ENCODE measurements at places on chromosomes 11 and 22.

DNA sequence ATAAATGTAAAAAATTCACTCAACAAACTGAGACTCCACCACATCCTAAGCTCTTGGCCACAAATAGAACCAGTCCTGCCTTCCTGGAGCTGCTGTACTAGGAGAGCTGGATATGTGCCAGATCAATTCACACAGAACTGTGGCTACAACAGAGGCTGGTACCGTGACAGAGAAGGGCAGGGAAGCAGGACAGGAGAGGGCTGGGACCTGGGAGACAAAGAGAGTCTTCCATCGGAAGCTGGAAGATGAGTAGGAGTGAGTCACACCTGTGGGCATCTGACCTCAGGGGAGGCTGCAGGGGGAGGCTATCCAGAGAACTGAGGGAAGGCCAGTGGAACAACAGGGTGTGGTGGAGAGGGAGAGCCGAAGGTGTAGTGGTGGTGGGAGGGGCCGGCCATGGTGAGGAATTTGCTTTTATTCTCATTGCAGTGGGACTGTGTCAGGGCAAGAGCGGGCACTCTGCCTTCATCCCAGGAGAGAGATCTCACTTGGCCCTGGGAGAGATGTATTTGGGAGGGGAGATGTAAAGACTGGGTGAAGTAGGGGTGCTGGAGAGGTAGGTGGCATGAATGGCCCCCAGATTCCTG, 1.9 kb upstream of the LTBP3 start:
- peak; percentile 37 for DNase-seq

GRCh38 chr22:45262931-45263462, 21.8 kb upstream of the UPK3A start:
- DNase-seq, result no peak

DNA sequence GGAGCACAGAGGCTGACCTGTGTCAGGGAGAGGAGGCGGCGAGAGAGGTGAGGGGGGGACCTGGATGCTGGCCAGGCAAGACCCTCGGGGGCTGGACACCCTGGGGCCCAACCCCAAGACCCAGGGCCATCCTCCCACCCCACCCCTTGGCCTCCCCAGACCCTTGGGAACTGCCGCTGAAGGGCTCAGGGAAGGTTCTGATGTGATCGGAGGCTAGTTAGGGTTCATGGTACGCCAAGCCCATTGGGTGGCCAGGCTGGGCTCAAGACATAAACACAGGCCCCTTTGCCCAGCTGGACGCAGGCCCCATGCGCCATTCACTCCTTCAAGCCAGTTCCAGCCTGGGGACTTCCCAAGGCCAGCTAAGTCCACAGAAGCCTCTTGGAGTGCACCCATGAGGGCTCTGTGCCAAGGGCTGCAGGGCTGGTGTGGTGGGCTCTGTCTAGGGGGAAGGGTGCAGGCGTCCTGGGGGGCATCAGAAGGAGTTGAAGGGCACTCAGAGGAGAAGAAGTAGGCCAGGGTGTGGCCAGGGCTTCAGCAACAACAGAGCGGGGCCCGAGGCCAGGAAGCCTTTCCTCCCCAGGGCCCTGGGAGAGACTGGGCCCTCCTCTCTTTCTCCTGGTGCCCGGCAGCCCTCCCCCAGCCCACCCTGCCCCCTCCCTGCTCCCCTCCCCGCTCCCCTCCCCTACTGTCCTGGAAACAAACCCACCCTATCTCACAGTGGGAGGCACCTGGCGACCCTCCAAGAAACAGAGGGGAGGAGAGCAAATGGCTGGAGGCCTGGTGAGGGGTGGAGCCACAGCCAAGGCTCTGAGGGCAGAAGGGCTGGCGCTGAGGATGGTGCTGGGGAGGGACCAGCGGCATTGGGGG, 12.9 kb downstream of the TSPAN32 start:
- peak; percentile 72 for DNase-seq

- DNase-seq, result no peak
Observed at GRCh38 chr11:124941703-124942102, 5.9 kb upstream of the HEPACAM start.

GRCh38 chr22:39524753-39525657, 4.6 kb downstream of the ATF4 start:
- no peak for DNase-seq

- no peak for DNase-seq
Observed at GRCh38 chr11:132999031-132999430, 533.3 kb downstream of the OPCML start.

GRCh38 chr22:41023299-41023623, 69.1 kb upstream of the EP300 start:
- DNase-seq, result no peak

GRCh38 chr11:72328366-72329224, 84.6 kb upstream of the PHOX2A start:
- DNase-seq, result no peak

GRCh38 chr11:18013790-18014507, 1.1 kb upstream of the SERGEF start:
- DNase-seq, result no peak

- peak; percentile 46 for DNase-seq
Observed at GRCh38 chr11:36385121-36385970, 89.3 kb downstream of the PRR5L start.

- DNase-seq, result no peak
Observed at GRCh38 chr11:13463779-13464290, 813 bp upstream of the BTBD10 start.

DNA sequence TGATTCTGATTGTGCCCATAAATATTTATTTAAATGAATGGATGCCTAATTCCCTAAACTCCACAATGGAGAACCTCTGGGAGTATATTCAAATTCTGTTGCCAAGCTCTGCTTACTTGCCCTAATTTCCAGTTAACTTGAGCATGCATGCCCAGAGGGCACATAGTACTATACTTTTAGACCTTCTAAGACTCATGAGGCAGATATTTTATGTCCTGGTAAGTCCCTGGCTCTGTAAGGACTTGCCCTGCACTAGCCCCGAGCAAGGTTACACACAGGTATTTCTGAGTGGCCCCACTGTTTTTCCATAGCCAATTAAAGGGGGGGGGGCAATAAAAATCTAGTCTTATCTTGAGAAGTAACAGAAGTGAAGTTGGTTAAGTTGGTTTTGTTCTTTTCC, 21.1 kb upstream of the CAPRIN1 start:
- no peak for DNase-seq

- no peak for DNase-seq
Observed at GRCh38 chr11:827146-827896, 398 bp upstream of the CRACR2B start.

DNA sequence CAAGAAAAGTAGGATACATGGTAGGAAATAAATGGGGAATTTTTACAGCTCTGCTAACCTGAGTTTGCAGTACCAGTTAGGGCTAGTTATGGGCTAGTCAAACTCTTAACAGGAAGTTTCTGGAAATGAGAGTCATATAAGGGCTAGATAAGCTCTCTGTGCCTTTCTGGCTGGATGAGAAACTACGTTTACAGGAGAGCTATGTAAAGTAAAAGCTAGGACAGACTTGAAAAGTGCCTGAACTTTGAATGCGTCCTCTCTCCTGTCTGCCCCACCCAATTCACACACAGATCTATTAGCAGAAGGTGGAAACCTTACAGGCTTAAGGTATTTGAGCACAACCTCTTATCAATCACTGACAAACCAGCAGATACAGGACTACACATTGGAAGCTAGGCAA, 167.1 kb downstream of the SNX19 start:
- no peak for DNase-seq

GRCh38 chr22:36223504-36223903, 15.8 kb downstream of the APOL2 start:
- DNase-seq, result no peak

GRCh38 chr11:106302416-106302815, 225.0 kb downstream of the AASDHPPT start:
- DNase-seq, result no peak

GRCh38 chr11:909406-909805, 1.2 kb downstream of the CHID1 start:
- no peak for DNase-seq

- peak; percentile 59 for DNase-seq
Observed at GRCh38 chr11:120285256-120285655, 39.8 kb upstream of the TLCD5 start.

- DNase-seq, result peak; percentile 81
Observed at GRCh38 chr11:36258730-36259360, 30.4 kb downstream of the COMMD9 start.

GRCh38 chr11:10413268-10413667, 41.8 kb upstream of the AMPD3 start:
- DNase-seq, result no peak

DNA sequence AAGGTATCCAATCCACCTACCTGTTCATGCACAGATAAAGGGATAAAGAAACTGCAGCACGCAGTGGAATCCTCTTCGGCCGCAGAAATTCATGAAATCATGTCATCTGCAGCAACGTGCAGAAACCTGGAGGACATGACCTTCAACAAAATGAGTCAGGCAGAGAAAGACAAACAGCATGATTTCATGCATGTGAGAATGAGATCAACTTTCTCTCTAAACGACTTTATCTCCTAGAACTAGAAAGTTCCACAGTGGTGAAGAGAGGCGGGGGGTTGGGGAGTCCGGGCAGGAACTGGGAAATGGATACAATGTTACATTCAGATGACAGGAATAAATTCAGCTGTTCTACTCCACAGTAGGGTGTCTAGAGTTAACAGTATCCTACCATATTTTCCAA, 9.9 kb downstream of the RGL4 start:
- no peak for DNase-seq

DNA sequence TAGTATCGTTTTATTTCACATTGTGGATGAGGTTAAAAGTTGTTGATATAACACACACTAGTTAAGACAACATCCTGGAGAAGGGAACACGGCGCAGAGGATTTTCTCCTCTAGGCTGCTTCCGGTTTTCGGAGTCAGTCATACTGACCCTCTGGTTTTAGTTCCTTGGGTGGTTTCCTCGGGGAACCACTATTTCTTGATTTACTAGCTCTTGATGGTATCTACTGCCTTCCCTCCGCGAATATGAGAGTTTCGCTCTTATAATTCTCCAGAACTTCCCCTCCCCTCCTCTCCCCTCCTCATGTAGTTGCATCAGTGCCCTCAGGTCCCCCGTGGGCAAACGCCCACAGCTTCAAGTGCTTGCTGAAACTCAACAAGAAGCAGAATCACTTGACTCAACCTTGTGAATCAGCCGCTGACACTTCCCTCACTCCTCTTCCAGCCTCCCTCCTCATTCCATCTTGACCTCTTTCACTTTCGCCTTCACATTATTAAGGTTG, 15.9 kb upstream of the APOBEC3A start:
- no peak for DNase-seq

GRCh38 chr22:29741926-29742325, 22.1 kb downstream of the CABP7 start:
- no peak for DNase-seq

DNA sequence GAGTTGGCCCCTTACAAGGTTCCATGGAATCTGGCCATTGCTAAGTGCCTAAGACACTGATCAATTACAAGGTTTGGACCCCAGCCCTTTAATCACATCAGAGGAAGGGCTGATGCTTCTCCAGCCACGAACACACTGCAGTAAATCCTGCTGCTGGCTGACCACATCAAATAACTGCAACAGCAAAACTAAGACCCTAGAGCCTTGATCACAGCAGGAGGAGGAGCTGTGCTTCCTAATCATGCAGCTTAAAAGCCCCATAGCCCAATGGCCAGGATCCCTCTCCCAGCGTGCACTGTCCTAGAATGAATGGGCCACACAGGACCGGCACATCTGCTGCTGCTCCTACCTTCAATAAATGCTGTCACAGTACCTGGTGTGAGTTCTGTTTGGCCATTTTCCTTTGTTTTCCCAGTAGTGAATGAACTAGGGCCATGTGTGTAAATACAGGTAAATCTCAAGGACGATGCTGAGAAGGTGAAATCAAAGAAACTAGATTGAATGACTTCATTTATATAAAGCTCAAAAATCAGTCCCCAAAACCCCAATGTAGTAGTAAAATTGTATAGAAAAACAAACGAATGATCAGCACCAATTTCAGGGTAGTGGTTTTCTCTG, 12.7 kb downstream of the ZP1 start:
- DNase-seq, result no peak

DNA sequence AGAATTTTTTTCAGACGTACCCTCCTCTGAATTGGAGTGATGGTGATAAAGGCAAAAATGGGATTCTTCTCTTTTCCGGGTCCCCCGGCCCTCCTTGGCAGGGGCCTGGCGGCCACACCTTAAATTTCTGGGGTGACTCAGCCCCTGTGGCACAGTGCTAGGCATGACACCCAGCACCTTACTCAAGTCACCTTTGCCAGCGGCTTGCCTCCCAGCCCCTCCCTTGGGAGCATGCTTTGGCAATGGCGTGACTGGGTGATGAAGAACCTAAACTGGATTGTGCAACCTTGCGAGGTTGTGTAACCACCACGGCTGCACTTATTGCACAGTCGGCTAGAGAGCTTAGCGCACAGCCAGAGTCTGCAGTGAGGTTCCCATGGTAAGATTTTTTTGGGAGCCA, 16.2 kb upstream of the LDLRAD3 start:
- DNase-seq, result peak; percentile 32

- no peak for DNase-seq
Observed at GRCh38 chr11:78254268-78254667, 65.5 kb downstream of the USP35 start.

DNA sequence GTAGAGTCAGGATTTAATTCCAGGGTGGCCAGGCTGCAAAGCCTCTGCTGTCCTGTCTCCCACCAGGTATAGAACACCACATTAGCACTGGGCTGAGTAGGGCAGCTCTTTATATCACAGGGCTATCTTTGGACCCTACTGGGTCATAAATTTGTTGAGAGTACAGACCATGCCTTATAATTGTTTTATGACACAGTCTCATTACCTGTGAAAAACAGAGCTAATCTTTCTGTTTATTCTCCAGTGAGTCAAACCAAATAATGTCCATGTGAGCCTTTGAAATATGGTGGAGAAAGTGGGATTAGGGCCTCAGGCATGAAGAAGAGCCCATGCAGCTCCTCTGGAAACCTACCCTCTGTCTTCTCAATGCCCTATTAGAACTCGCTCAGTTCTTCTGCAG, 49.6 kb upstream of the KIRREL3 start:
- no peak for DNase-seq

- peak; percentile 67 for DNase-seq
Observed at GRCh38 chr11:10407055-10407454, 48.0 kb upstream of the AMPD3 start.

GRCh38 chr22:12697441-12697840, 2830.6 kb upstream of the OR11H1 start:
- no peak for DNase-seq

GRCh38 chr22:36797911-36798673, 18.7 kb downstream of the PVALB start:
- no peak for DNase-seq

GRCh38 chr11:29300420-29300819, 716.4 kb downstream of the KCNA4 start:
- peak; percentile 81 for DNase-seq

- DNase-seq, result no peak
Observed at GRCh38 chr11:126202646-126203359, 8.6 kb downstream of the RPUSD4 start.

- no peak for DNase-seq
Observed at GRCh38 chr22:49566693-49567092, 261.0 kb downstream of the BRD1 start.
